ENCODE measurements at places on chromosomes 1 and 21.

GRCh38 chr21:42467140-42467983, 28.7 kb downstream of the RSPH1 start:
- DNase-seq: peak; percentile 19

DNA sequence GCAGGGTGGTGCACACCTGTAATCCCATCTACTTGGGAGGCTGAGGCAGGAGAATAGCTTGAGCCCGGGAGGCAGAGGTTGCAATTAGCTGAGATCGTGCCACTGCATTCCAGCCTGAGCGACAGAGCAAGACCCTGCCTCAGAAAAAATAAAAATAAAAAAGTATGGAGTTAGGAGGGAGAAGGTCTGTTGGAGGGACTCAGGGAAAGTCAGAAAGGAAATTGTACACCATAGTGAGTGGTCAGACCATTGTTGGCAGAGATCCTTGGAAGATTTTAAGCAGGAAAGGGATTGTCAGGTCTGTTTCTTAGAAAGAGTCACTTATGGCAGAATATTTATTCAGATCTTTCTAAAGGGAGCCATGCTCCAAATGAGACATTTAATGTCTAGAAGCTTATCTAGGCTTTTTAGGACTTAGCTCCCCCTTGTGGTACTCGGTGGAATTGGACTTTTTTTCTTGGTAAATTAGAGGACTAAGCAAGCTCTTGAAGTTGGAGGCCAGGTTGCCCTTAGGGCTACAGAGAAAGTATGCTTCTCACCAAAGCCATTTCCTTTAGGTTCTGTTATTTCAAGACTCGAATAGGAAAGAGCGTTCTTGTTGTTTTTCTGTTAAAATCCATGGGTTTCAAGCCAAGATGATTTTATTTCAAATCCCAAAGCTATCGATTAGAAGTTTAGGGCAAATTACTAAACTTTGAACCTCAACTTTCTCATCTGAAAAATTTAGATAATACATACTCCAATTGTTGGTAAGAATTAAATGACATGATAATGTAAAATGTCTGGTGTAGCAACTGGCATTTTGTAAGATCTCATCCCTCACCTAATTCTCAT, 16.5 kb downstream of the MIA3 start:
- peak; percentile 33 for DNase-seq

GRCh38 chr1:33494929-33495328, 22.5 kb downstream of the ZSCAN20 start:
- DNase-seq: no peak

DNA sequence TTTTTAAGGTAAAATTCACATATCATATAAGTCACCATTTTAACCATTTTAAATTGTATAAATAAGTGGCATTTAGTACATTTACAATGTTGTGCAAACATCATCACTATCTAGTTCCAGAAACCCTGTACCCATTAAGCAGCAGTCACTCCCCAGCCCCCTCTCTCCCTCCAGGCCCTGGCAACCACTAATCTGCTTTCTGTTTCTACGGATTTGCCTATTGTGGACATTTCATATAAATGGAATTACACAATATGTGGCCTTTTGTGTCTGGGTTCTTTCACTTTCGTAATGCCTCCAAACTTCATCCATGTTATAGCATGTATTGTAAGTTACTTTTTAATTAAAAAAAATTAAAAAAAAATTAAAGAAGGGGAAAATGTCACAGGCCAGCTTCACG, 58.0 kb upstream of the RAB3GAP2 start:
- no peak for DNase-seq

- DNase-seq: no peak
Measured at GRCh38 chr21:44742418-44743153, 31.2 kb upstream of the TSPEAR start.

DNA sequence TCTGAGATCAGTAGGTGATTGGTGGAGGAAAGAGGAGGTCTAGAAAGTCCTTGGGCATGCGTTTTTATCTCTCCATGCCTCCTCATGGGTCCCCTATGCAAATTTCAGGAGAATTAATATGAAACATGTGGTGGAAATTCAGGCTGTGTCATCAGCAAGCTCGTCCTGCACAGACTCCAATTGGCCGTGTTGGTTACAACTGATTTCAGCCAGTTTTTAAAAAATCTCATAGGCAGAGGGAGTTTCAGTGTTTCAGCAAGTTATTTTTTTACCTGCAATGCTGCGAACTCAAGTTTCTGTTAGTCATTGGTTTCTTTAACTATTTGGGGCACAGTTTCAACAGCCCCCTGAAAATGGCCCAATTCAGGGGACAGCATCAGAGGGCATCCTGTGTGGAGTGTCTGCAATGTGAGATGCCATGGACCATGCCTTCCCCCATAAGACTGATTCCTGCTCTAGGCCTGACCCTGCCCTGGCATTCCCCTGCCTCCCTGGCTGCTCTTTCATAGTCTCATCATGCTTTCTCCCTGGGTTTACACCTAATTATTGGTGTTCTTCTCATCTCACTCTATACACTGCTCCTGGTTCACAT, 59.9 kb downstream of the C1orf198 start:
- no peak for DNase-seq

- DNase-seq: no peak
Measured at GRCh38 chr1:55153031-55153430, 62.1 kb downstream of the USP24 start.

GRCh38 chr1:227889863-227890405, 57.8 kb downstream of the WNT9A start:
- no peak for DNase-seq

DNA sequence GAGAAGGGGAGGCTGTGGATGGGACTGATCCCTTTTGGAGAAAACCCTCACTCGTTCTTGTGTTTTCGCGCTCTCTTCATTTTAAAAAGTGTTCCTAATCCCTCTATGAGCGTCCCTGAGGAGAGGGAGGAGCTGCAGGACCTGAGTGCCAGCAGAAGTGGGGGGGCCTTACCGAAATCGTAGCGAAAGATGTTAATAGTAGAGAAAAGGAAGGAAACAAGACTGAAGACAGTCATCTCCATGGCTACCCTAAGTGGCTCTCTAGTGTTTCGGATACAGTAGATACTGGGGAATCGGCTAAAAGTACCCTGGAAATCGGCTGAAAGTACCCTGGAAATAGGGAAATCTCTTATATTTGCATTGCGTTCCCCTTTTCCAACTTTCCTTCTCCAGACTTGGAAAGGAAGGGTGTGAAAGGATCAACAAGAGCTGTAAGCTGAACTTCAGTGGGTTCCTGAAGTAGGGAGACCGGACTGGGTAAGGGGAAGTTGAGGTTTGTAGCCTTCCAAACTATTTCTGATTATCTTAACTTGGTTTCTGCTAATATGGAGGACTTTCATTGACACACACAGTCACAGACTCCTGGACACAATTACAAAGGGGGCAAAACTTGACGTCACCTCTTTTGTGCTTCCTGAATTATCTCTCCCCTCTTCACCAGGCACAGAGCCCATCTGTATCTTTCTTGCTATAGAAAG, 486 bp upstream of the DSTYK start:
- no peak for DNase-seq

DNA sequence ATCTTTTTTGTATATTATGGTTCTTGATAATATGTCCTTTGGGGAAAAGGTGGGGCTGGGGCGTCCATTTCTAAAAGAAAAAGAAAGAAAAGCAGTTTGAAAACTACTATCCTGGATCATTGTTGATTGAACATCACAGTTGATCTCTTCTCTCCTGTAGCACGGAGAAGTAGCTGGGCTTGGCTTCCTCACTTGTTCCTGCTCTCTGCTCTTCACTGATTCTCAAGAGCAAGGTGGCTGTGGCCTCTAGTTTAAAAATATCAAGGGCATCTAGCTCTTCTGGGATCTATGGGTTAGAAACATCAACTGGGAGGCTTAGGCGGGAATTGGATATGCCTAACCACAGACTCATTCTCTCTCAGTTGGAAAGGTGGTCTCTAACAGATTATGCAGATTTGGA, 38.1 kb upstream of the EPHA8 start:
- DNase-seq: no peak

DNA sequence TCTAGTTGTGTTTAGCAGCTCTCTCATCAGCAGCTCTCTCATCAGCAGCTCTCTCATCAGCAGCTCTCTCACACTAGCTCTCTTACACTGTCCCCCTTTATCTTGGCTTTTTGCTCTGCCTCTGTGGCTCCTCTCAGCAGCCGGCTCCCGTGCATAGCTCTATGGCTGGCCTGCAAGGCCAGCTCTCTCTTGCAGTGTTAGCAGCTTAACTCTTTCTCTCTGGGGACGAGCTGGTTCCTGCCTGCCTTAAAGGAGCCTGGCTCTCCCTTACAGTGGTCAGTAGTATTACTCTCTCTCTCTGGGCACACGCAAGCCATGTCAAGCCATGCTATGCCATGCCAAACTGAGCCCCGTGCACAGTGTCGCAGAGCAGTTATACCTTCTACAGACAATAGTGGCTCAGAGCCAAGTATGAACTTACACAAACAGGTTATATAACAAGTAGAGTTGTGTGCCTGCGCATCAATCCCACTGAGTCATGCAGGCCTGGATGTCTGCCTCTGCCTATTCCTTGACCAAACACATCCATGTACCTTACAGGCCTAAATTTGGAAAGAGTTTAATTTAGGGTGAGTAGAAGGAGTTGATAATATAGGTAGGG, 295.9 kb downstream of the TPR start:
- no peak for DNase-seq

GRCh38 chr1:71835442-71835813, 446.9 kb downstream of the NEGR1 start:
- DNase-seq: no peak

- DNase-seq: peak; percentile 54
Measured at GRCh38 chr1:39666772-39667171, 5.1 kb downstream of the NT5C1A start.

- DNase-seq: peak; percentile 82
Measured at GRCh38 chr1:182629499-182630096, 25.4 kb upstream of the RGS16 start.

GRCh38 chr1:94709891-94710581, 110.1 kb upstream of the SLC44A3 start:
- no peak for DNase-seq

DNA sequence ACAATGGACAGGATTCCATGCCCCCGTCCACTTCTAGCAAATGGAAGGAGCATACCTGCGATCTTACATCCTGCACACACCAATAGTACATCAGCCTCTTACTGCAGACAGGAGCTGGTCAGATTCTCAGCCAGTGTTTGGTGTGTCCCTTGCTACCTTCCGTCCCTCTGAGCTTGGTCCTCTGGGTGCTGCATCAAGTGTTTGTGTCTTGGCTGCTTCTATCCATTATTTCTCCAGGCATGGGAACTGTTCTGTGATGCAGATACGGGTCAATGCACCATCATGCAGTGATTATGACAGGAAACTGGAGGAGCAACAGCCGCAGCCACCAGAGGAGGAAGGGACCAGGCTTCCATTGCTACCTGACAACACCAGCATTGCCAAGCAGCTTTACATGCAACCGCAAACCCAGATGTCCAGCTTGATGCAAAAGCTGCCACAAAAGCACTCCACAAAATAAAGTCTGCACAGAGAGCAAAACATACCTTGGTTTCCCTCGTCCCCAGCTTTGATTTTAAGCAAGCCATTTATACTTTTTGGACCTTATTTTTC, 21.9 kb upstream of the OVAAL start:
- DNase-seq: no peak

DNA sequence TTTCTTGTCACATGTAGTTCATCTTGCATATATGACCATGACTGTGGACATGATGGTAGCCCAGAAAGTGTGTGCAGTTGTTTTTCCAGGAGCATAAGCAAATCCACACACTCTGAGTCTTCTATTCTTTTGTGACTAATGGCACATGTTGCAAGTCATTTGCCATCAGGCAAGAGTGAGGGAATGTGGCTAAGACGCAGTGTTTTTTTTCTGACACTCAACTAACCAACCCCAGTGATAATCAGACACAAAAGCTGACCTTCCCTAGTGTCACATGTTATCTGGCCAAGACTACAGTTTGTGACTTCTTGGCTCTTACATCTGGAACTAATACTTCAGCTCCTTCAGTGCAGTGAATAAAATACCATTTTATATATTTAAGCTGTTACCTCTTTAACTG, 108.8 kb downstream of the ITSN1 start:
- no peak for DNase-seq

- no peak for DNase-seq
Measured at GRCh38 chr1:174877208-174877673, 122.5 kb upstream of the CACYBP start.

GRCh38 chr1:241702442-241703373, 50.6 kb downstream of the WDR64 start:
- DNase-seq: no peak

DNA sequence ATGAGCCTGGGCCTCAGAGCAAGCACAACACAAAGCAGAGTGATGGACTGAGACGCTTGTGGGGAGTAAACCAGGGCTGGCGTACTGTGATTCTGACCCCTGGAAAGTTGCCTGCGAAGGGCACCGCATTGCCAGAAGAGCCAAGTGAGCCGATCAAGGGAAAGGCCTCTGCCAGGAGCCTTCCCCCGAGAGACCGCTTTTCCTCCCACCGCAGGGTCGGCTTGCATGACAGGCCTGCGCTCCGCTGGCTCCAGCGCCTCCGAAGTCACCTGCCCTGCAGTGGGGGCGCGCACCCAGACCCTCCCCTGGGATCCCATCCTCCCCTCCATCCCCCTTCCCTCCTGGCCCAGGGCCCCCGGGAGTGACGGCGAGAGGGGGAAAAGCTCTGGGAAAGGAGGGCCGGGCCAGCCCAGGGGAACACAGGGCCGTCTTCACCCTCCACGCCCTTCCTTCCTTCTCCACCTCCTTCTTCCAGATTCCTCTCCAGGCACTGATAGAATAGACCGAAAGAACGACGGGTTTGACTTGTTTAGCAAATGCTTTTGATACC, 165.0 kb downstream of the TRIM33 start:
- DNase-seq: peak; percentile 36

DNA sequence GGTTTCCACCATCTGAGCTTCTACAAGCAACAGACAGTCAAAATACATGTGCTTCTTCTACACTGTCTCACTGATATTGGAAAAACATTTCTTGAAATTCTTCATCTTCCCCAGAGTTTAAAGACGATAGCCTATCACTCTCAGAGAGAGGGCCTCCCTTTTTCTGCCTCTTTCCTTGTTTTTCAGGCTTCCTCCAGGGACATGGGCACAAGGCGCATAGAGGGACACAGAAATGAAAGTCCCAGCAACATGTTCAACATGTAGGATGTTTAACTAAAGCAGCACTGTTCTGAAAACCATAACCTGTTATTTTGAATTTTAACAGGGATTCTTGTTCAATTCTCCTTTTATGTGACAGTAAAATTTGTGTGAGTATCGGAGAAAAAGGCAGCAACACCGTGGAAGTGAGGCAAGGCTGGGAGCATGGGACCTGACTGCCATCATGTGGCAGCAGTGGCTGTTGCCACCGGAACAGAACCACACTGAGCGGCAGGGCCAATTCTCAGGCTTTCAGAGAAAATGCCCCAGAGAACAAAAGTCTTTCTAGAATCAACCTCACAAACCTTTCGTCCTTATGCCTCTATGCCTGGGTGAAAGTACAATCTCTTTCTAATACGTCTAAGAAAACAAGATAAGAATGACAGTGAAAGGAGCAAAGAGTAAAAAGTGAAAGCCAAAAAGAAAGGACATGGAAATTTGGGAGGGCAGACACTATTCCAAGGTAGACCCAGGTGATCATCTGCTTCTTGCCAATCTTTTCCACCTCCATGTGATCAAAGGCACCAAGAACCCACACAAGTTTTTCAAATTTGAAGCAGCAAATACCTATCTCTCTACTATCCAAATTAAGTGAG, 54.5 kb downstream of the PCNX2 start:
- DNase-seq: no peak

Measured in activated T-cell treated with anti-CD3 and anti-CD28 coated beads, Interleukin-2, amount 50 U/mL, for 48 hours (primary cell).